Activated CD8-positive, alpha-beta memory T cell treated with anti-CD3 and anti-CD28 coated beads, Interleukin-2, amount 50 U/mL, for 48 hours (primary cell): ENCODE measurements at places on chromosomes 4 and X.

DNA sequence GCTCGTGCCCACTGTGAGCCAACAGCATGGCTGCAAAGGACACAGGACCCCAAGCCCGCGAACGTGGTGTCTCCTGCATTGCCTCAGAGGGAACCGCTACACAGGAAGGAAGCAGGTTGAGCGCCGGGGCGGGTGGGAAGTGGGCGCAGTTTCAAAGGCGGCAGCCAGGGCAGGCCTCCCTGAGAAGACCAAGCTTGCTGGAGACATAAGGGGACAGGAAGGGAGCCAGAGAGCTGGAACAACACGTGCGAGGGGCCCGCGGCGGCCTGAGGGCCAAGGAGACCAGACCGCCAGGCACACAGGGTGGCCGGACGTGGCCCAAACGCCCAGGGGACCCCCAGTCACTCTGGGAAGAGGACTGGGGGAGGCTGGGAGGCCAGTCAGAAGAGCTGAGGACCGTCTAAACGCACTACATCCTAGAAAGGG lies 32.0 kb downstream of the CTBP1 start:
- peak; percentile 85 for DNase-seq

DNA sequence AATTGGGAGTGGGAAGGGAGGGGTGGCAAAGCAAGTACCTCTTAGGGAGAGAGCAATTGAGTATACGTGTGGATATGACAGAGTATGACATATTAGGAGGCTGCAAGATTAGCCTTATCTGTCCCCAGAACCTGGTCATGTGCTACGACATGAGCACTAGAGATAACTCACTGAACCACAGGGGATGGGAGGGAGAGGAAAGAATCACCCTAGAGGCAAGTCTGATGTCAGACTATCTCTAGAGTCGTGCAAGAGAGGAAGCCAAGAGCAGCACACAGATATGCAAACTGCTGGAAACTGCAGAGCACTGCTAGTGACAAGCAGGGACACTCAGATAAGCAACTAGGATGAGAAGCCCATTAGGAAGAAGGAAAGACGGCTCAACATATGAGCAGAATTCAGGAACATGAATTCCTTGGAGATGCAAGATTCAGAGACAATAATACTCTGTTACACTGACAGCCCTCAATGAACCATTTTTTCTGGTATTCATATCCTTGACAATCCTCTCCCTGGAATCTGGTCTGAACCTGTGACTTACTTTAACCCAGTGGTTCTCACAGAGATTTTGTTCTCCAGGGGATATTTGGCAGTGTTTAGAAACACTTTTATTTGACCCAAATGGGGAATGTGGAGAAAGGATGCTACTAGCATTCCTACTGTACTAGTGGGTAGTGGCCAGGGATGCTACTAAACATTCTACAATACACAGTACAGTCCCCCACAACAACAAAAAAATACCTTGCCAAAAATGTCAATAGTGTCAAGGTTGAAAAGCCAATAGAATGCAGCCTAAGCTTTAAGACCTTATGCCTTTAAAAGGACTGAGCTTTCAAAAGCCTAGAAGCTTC lies 84.0 kb upstream of the BMP2K start:
- DNase-seq = no peak

- no peak for DNase-seq
Measured at GRCh38 chr4:113840861-113841260, 79.3 kb upstream of the CAMK2D start.

DNA sequence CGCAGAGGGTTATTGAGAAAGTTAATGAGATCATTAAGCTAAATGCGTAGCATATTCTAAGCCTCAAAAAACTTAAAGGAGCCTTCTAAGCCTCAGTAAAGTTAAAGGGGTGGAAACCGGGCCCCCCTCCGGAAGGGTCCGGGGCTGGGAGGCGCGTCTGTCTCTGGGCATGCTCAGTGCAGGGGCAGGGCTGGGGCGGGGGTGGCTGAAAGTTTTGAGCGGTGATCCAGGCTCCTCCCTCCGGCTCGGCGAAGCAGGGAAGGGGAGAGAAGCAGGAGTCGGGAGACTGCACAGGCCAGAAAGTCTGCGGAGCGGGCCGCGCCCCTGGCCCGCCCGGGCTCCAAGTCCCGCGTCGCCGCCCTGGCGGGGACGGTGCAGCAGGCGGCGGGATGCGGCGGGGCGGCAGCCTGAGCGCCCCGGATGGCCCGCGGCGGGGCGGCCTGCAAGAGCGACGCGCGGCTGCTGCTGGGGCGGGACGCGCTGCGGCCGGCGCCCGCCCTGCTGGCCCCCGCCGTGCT lies at the start of gene EVC:
Gene EVC (plus strand): TSS at position 241 of the 518 bp plus-strand sequence. CDS start 180 bp downstream, at position 421.
- peak; percentile 68 for DNase-seq

- no peak for DNase-seq
Measured at GRCh38 chrX:118373538-118373937, 27.6 kb downstream of the WDR44 start.

GRCh38 chrX:73400136-73400748 lies 46.6 kb upstream of the CDX4 start:
- DNase-seq = no peak

- DNase-seq = no peak
Measured at GRCh38 chr4:185219551-185220344, 10.3 kb downstream of the SNX25 start.

- DNase-seq = no peak
Measured at GRCh38 chr4:87281603-87282002, 41.1 kb downstream of the HSD17B13 start.
